ENCODE measurements at places on chromosomes 2 and 18.

DNA sequence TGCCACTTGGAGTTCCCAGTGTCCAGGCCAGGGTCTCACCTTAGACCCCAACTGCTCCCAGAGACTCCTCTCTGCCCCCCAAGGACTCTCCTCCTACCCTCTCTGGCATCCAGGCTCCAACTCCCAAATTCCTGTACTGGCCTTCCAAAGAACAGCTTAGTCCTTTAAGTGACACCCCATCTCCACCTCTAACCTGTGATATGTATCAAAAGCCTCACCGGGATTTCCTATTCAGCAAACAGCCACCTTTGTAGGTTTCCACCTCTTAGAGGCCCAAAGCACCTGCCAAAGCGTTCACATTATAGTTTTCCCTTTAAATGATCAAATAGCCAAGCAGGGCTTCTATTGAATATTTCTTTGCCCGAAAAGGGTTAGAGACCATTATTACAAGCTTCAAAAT lies 2.7 kb upstream of the COPS8 start:
- no peak for DNase-seq

GRCh38 chr18:56982766-56983165 lies 164.1 kb upstream of the BOD1L2 start:
- DNase-seq, result no peak

DNA sequence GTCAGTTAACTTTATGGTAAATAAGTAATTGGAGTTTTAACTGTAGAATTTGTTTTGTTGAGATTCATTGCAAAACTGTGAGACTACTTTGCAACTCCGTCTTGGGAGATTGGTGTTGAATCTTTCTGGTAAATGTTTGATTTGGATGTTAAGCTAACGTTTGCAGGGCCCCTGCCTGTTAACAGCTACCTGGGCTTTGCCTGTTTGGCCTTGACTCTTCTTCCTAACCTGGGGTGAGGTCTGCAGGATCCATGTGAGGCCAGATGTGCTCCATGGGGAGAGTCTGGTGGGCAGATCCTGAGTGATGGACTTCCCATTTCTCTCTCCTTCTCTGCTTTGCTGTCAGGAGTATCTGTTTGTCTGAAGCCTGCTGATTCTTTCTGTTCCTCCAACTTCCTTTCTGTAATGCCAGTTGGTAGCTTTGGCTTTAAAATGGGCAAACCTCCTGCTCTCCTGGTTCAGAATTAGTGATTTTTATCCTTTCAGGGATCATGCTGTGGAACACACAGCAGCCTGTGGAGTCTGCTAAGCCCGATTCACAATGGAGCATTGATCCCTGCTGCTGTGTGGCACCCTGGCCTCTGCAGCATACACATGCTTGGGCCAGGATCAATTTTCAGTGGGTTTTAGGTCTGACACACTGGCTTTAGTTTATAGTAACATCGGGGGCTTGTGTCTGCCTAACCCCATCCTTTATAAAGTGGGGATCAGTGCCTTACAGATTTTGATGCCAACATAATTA lies 36.3 kb downstream of the PTPRM start:
- DNase-seq, result no peak

GRCh38 chr2:240212425-240213225 lies 72.2 kb upstream of the OTOS start:
- no peak for DNase-seq

GRCh38 chr2:143468341-143468888 lies 339.2 kb downstream of the ARHGAP15 start:
- no peak for DNase-seq

GRCh38 chr2:157565550-157565949 lies 63.1 kb downstream of the ACVR1C start:
- DNase-seq, result no peak

GRCh38 chr2:16080516-16080915 lies 140.2 kb downstream of the MYCN start:
- no peak for DNase-seq

DNA sequence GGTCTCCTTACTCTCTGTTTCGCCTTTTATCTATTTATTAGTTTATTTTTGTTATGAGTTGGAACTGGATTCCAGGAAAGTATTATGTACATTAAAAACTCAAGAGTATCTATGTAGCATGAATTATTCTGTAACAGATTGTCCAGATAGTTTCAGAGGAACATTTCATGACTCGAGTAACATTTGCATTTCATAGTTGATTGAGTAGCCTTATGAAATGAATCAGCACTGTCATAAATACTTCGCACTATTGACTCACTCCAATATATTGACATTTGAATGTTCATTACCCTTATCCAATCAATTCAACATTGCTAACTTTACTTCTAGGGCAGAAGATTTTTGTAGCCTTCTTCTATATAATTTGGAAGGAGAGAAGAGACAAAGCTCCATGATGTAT lies 11.3 kb upstream of the VRK2 start:
- no peak for DNase-seq

GRCh38 chr2:224875841-224876240 lies 159.7 kb upstream of the CCDC195 start:
- no peak for DNase-seq

- DNase-seq, result no peak
These were observed 4.1 kb upstream of the LOXHD1 start for GRCh38 chr18:46660957-46661749.

- DNase-seq, result no peak
These were observed 173.6 kb downstream of the BCL2 start for GRCh38 chr18:63145851-63146555.

DNA sequence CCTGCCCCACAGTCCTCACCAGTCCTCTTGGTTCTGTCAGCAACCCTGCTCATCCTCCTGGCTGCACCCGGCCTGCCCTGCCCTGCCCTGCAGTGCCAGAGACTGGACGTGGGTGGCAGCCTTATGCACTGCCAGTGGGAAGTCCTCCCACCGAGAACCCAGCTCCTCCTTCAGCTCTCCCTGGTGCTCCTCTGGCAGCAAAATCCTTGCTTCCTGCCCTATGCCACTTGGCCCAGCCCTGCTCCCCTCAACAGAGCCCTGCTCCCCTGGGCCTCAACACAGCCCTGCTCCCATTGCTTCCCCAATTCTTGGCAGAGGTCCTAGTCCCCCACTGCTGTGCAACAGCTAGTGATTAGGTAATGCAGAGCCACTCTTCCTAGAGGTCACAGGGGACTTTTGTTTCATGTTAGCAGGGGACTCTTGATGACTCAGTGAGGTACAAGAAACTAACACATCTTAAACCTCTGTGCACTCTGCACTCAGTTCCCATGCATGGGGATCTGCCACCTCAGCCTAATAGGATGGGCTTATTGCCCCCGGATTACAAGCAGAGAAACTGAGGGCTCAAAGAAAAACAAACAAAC lies 58.0 kb upstream of the EDAR start:
- no peak for DNase-seq

DNA sequence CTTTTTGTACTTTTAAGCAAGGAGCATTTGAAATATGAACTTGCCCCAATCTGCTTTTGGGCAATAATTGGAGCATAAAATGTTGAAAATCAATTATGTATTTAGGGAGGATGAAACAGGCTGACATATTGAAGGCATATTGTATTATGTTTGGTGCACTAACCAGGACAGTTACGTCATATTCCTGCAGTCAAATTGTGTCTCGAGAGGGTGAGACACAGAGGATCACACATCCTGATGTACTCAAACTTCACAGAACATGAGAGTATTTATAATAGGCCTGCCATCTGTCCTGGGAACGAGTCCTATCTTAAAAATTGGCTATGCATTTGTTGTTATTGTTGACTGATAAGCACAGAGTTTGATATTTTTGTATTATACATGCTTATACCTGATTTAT lies 44.7 kb downstream of the TANC1 start:
- DNase-seq, result no peak

All from T-helper 1 cell (primary cell).